ENCODE measurements at places on chromosomes 6 and 20.

DNA sequence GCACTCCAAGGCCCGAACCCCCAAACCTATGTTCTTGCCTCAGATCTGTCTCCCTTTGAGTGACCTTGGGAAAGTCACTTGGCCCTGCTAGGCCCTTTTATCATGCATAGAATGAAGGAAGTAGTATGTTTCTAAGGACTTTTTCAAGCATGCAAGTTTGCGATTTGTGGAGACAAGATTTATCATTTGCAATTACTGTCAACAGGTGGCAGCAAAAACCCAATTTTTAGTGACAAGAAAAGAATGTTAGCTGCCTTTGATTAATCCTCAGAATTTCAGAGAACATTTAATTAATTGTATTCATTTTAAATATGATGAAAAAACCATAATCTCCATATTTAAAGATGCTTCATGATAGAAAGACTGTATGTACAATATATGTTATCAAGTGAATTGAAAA, 28.3 kb upstream of the PREP start:
- DNase-seq, result peak; percentile 69

DNA sequence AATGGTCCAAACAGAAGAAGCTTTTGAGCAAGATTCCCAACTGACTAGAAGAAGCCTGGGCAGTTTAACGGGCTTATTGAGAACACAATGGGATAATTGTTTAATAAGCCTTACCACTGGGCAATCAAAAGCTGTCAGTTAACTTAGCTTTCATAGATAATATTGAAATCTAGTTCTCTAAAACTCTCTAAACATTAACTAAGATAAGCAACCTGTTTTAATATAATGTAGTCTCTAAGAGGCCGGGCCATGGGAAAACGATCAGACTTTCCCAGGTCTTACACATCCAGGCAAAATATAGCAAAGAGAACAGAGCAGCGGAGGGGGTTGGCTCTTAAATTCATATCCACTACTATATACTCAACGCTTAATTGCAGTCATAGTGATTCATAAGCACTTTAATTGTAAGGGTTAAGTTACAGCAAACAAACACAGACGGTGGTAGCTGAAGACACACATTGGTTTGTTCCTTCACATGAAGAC, 128.0 kb upstream of the FAM83B start:
- peak; percentile 66 for DNase-seq

DNA sequence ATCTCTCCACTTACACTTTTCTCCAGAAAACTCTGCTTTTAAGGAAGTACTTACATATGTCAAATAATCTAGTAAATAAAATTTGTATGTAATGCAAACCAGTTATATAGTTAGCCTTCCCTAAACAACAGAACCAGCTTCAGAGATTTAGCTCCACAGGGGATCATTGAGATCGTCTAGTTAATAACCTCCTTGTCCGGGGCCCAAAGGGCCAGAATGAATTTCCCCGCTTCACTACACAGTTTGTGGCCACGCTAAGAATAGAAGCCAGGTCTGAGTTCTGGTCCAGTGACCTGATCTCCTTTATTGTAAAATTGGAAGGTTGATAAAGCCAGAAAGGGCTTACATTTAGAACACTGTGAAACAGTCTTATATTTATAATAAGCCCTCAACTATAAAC, 245.2 kb downstream of the TPBG start:
- no peak for DNase-seq

GRCh38 chr20:5091902-5092301, 27.9 kb downstream of the PCNA start:
- no peak for DNase-seq

- DNase-seq, result no peak
Measured at GRCh38 chr20:1665345-1665744, 7.8 kb upstream of the SIRPG start.

GRCh38 chr20:57476641-57477461, 48.1 kb downstream of the CTCFL start:
- no peak for DNase-seq

DNA sequence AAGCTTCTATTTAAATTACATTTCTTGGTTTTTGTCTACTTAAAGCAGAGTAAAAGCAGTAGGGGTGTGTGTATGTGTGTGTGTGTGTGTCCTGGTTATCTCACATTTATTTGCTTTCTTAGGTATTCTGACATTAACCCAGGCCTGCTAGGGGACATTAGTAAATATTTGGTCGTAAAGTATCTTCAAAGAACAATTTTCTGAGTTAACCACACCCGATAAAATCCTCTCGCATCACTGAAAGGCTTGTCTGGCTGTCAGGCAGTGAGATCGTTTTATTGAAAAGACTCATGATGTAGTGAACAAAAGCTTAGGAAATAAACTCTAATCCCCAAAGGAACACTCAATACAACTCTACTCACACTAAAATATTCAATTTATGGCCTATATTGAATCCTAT, 77.9 kb downstream of the ZNF217 start:
- no peak for DNase-seq

DNA sequence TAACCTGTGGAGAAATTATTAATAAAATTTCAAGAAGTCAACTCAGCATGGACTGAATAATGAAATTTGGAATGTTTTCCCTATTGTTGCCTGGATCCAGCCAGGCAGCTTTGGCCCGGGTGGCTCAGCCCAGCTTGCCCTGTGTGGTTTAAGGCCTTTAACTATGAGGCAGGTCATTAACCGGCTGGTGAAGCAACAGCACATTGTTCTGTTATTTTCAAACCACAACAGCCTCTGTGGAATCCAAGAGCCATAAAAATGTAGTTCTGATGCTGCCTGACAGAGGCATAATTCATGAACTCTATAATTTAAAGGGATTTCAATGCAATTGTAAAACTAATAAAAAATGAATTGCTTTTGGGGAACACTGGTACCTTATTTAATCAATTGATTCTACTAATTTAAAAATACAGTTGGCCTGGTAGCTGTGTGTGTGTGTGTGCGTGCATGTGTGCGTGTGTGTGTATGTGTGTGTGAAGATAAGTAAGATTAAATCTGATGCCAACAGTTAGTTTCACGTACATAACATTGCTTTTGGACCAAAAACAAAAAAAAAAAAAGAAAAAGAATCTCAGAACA, 117.7 kb downstream of the RPS12 start:
- DNase-seq, result no peak

DNA sequence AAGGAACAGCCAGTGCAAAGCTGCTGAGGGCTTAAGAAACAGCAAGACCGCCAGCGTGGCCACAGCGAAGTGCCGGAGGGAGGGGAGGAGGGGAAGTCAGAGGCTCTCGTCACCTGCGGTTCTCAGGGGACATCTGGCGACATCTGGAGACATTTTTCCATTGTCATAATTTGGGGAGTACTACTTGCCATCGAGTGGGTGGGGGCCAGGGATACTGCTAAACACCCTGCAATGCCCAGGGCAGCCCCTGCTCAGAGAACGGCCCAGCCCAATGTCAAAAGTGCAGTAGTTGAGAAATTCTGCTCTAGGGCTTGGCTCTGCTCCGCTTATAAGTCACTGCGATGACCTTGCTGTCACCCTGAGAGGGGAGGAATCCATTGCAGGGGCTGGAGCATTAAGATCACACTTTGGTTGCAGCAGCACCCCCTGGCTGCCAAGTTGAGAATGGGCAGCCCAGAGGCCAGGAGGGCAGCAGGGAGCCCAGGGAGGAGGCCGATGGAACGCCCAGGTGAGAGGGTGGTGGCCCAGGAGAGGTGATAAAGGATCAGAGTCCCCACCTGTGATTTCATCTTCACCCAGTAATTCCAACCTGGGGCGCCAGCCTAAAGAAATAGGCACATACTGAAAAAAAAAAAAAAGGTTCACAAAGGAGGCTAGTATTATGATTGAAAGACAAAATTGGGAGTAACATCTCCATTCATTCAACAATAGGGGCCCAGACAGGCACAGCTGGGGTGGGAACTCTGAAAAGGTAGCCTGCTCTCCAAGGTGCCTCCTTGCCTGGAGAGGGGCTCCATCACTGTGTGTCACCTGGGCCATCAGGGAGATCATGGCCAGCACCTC, 218.2 kb downstream of the BMP7 start:
- peak; percentile 85 for DNase-seq

DNA sequence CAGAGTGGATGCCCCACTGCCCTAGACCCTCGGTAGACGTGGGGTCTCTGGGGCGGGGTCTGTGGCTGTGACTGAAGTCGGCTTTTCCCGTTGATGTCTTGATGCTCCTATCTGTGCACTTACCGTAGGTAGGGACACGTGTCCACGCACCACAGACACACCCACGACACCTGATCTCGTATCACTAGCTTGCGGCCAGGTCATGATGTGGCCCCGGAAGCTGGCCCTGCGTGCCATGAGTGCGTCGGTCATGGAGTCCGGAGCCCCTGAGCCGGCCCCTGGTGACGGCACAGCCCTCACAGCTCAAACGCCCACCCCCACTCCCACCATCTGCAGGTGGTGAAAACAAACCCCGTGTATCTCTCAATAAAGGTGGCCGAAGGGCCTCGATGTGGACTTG, 33.9 kb upstream of the MRGBP start:
- DNase-seq, result no peak

DNA sequence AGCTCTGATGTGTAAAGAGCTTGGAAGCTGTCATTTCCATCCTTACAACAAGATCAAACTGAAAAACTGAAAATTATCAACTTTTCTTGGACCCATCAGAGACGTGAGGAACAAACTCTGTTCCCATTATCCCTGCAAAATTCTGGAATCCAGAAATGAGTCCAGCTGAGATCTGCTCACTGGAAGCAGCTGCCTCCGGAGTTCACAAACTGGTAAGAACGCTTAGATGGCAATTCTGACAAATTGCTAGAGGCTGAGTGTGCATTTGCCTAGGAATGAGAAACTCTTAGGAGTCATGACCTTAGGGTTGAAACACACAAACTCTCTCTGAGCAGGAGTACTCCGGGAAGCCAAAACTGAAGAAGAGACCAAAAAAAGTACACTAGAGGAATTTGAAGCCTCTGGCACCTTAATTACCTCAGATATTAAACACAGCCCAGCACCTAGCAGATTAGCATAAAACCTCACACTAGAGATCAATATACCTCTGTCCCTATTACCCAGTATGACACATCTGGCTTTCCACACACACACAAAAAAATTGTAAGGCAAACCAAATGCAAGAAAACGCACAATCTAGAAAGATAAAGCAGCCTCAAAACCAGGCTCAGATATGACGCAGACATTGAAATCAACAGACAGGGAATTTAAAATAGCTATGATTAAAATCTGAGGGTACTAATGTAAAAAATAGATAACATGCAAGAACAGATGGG, 233.5 kb upstream of the SGK1 start:
- no peak for DNase-seq

- no peak for DNase-seq
Measured at GRCh38 chr20:32355417-32355841, 2.7 kb upstream of the ASXL1 start.

- no peak for DNase-seq
Measured at GRCh38 chr6:23222724-23223123, 653.4 kb downstream of the HDGFL1 start.

Measured in COLO829 (cell line).